GM23248 (cell line): ENCODE measurements at places on chromosomes 11 and 22.

DNA sequence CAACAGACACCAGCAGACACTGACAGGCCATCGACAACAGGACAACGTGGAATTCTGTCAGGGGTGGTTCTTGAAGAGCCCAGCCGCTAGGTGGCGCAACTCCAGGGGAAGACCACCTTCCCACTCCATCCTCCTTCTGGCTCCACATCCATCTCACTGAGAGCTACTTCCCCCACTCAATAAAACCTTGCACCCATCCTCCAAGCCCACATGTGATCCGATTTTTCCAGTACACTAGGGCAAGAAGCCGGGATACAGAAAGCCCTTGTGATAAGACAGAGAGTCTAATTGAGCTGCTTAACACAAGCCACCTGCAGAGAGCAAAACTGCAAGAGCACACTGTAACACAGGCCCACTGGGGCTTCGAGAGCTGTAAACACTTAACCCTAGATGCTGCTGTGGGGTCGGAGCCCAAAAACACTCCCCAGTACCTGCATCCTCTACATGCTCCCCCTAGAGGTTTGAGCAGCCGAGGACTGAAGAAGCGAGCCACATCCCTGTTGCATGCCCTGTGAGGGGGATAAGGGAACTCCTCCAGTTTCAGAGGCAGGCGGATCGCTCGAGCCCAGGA, 11.5 kb upstream of the RAB39A start:
- DNase-seq: peak; percentile 40

GRCh38 chr11:102396708-102397563, 49.9 kb downstream of the BIRC2 start:
- peak; percentile 51 for DNase-seq

DNA sequence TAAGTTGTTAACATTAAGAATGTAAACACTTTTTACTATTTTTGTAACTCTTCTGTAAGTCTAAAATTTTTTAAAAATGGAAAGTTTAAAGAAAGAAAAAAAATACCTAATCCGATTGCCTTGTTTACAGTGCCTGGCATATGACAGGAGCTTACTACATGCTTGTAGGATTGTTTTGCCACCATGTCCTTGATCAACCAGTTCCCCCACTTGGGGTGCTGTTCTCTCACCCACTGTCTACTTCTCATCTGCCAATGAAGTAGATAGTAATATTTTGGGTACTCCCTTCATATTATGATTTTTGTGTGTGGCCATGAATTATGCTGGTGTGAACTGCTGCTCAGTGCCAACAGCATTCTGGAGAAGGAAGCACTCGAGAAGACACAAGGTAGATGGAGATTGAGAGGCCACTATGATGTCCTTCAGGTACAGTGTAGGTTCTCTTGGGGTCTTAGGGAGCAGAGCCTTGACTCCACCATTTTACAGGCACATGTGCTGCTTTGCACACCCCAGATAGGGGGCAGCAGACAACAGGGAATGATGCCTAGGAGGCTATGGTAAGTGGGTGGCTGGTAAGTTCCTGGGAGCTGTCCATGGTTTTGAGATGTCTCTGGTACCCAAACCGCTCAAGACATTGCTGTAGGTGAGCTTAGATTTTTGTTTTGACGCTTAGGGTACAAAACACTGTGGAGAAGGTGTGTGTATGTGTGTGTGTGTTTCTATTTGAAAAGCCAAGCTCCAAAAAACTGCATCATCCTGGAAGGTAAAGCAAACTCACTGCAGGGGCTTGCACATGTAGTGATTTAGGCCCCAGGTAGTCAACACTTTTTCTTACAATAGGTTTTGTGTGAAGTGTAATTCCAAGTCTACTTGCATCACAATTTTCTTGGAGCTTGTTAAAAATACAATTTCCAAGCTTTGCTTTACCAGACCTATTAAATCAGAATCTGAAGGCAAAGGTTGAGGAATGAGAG, 494.5 kb upstream of the LARGE1 start:
- DNase-seq: peak; percentile 3

GRCh38 chr11:97461934-97462333, 1072.1 kb downstream of the JRKL start:
- no peak for DNase-seq

GRCh38 chr11:76783294-76783895, at the start of gene TSKU:
TSKU (plus strand) TSS chr11:76783356; CDS start chr11:76795617, 12,261 bp downstream.
- DNase-seq: peak; percentile 81

DNA sequence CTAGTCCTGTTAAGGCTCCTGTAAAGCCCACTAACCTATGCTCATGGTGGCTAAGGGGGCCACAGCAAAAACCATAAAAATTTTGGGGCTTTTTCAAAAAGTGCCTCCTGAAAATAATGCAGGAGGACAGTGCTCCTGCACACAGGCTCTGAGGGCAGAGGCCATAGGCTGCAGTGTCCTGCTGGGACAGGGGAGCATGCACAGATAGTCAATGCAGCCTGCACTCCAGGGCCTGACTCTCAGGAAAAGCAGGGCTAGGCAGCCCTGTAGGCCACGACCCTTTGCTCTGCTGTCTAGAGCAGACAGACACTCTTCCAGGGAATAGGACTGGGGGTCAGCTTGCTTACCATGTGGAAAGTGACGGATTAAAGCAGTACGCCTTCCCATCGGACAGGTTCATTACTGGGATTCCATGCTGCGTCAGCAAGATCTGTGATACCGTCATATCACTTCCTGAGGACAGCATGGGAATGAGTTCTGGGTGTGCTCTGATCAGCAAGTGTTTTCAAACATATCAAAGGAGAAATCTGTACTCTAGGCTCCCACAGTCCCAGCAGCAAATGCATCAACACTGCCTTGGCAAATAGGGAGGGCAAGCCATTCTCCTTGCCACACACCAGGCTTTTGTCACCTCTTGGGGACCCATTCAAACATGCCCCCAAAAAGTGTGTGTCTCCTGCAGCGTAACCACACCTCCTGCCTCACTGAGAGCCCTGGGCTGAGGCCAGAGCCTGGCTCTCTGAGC, 64.1 kb upstream of the CLTCL1 start:
- no peak for DNase-seq
